ENCODE measurements at places on chromosomes 7 and 10. TPM values are rescaled to one million over a fixed set of nuclear protein-coding genes. Genes with fewer than 3 reads are reported as not detected.

The A1CF gene
- total RNA-seq, result not detected

The FGFR2 gene
- total RNA-seq, result 0.89 TPM

The CPA4 gene
- not detected for total RNA-seq

The ZKSCAN5 gene
- total RNA-seq, result 13.5 TPM

The PSD gene
- 4.3 TPM for total RNA-seq
